Uterus (tissue), 4 donors: ENCODE measurements at places on chromosomes 16 and 17. TPM values are rescaled to one million over a fixed set of nuclear protein-coding genes. Genes with fewer than 3 reads are reported as not detected.

The ZP2 gene
- 3.4 TPM for total RNA-seq

DNA sequence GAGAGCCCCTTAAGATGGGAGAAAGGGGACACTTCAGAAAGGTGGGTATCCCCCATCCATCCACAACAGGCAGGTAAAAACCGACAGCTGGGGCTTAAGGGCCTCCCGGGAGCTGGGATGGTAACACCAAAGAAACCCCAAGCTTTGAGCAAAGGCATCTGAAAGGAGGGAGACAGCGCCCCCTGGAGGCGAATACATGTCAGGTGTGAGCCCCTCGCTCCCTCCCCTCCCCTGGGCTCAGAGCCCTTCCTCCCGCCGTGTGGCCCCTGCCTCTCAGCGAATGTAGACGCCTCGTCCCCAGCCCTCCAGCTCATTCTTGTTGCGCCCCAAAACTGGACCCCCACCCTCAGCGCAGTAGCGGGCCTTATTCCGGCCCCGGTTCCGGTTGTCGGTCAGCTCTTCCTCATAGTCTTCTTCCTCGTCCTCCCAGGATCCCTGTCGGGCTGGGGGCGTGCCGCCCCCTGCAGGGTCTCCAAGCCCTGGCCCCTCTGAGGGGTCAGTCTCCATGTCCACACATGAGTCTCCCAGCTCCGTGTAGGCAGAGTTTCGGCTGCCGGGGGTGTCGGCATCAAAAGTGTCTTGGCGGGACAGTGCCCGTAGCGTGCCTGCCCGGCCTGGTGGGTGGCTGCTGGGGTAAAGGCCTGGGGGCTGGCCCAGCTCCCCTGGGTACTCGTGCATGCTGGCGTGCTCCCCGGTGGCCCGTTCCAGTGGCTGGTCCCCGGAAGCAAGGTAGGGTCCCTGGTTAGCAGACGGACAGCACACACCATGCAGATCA lies 9.1 kb upstream of the ARL5C start:
- no peaks in the 10 kb centered on the region for H3K27me3 ChIP-seq
- DNase-seq, result peak; percentile 76
- H3K27ac ChIP-seq, result no peak overlapping the region
- no peaks in the 10 kb centered on the region for H3K4me1 ChIP-seq
- H3K4me3 ChIP-seq, result no peak overlapping the region
- H3K36me3 ChIP-seq, result no peaks in the 10 kb centered on the region

The CD300LF gene
- 0.27 TPM for total RNA-seq

GRCh38 chr17:40610359-40610758 lies 37.3 kb downstream of the SMARCE1 start:
- DNase-seq, result no peak
- H3K4me3 ChIP-seq, result no peak overlapping the region
- no peak overlapping the region for H3K27ac ChIP-seq
- H3K4me1 ChIP-seq, result no peaks in the 10 kb centered on the region
- H3K27me3 ChIP-seq, result no peaks in the 10 kb centered on the region
- no peaks in the 10 kb centered on the region for H3K36me3 ChIP-seq

- H3K27ac ChIP-seq, result no peak overlapping the region
- H3K27me3 ChIP-seq, result no peaks in the 10 kb centered on the region
- no peaks in the 10 kb centered on the region for H3K4me1 ChIP-seq
- no peak overlapping the region for H3K4me3 ChIP-seq
These were observed 68.9 kb upstream of the METRNL start for GRCh38 chr17:83010206-83011200.

The CDK5R1 gene
- total RNA-seq, result 1.4 TPM

GRCh38 chr17:78401891-78402290 lies 23.4 kb downstream of the PGS1 start:
- no peak overlapping the region for H3K4me3 ChIP-seq
- DNase-seq, result no peak
- H3K27ac ChIP-seq, result no peak overlapping the region
- H3K4me1 ChIP-seq, result peaks cover 4% of the 10 kb centered on the region
- no peaks in the 10 kb centered on the region for H3K36me3 ChIP-seq

The LDHD gene
- total RNA-seq, result 5.7 TPM

- H3K4me1 ChIP-seq, result no peaks in the 10 kb centered on the region
- no peak overlapping the region for H3K27ac ChIP-seq
- H3K4me3 ChIP-seq, result no peak overlapping the region
- no peaks in the 10 kb centered on the region for H3K36me3 ChIP-seq
- H3K27me3 ChIP-seq, result no peaks in the 10 kb centered on the region
- no peak for DNase-seq
These were observed 89.8 kb downstream of the KATNIP start for GRCh38 chr16:27639561-27640276.

DNA sequence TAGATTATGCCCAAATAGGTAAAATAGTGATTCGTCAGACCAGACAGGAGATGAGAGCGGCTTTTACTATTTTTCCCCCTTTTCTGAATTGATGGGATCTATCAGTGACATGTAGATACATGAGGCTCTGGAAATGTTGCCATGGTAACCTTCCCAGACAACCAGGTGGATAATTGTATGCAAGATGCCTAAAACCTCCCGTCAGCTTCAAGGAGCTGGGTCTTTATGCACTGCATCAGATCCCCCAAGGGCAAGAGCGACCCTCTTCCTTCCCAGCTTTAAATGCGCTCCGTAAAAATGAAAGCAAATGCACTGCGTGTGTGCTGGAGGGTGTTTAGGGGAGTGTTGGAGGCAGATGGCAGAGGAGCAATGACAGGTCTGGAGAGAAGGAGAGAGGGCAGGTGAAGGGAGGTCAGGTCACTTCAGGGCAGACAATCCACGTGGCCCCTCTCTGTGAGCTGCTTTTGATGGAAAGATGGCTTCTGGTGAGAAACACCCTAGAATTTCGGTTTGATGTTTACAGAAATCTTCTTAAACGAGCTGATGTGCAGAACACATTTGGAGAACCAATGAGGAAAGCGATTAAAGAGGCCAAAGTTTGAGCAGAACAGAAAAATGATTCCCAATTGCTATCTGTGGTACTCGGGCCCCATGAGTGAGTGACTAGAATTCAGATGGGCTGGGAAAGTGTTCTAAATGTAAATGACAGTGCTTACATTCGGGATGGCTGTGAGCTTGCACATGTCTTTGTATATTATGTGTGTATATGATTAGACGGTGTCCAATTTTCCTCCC lies 461.7 kb upstream of the HSBP1 start:
- H3K27ac ChIP-seq, result no peak overlapping the region
- no peaks in the 10 kb centered on the region for H3K4me1 ChIP-seq
- no peak for DNase-seq
- H3K4me3 ChIP-seq, result no peak overlapping the region
- H3K36me3 ChIP-seq, result no peaks in the 10 kb centered on the region

DNA sequence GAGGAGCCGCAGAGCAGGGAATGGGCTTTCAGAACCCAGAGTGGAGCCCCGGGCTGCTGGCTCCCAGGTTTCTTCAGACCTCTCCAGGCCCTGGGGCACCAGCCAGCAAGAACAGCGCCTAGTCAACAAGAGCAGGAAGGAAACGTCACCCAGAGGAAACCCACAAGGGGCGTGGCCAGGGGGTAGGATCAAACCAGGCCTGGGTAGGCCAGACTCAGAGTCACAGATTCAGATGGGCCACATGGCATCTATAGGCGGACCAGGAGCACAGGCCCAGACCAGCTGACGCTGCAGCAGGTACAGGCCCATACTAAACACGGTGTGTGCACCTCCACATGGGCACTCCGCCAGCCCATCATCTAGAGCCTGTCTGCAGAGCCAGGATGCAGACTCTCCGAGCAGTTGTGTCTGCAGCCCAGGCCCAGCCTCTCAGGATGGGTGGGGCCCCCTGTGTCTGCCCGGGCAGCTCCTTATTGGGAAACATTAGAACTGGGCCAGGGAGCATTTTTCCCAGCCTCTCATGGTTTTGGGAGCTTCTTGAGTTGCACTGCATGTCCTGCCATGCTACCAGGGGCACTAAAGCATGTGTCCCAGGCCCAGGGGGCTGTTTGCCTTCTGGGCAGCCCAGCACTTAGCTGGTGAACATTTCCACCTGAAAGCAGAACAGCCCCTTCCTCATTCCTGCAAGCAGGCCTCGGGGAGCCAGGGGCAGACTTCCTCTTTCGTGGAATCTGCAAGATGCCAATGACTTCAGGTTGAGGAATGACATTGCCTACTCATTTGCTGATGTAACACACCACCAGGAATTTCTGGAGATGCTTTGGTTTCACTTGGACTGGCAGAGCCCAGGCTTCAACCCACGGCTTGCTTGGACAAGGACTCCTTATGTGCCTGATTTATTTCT lies at the start of gene NLRP1:
TSS of gene NLRP1 (minus strand) at position 127 of the 904 bp plus-strand sequence. CDS start 552 bp downstream, outside the sequence.
- H3K4me3 ChIP-seq, result peak within 1 kb of the TSS; percentile 36
- H3K36me3 ChIP-seq, result no peaks in the 10 kb centered on the region
- H3K27me3 ChIP-seq, result no peaks in the 10 kb centered on the region
- peaks cover 17% of the 10 kb centered on the region for H3K4me1 ChIP-seq

The CCL2 gene
- total RNA-seq, result 30.3 TPM

- no peak overlapping the region for H3K4me3 ChIP-seq
- no peak for DNase-seq
- H3K27me3 ChIP-seq, result no peaks in the 10 kb centered on the region
- no peaks in the 10 kb centered on the region for H3K4me1 ChIP-seq
These were observed 22.7 kb downstream of the LCMT1 start for GRCh38 chr16:25134166-25134700.

DNA sequence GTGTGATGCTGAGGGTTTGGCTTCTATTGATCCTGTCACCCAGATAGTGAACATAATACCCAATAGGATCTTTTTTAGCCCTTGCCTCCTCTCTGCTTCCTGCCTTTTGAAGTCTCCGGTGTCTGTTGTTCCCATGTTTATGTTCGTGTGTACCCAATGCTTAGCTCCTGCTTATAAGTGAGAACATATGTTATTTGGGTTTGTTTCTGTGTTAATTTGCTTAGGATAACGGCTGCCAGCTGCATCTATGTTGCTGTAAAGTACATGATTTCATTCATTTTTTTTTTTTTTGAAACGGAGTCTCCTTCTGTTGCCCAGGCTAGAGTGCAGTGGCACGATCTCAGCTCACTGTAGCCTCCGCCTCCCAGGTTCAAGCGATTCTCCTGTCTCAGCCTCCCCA lies 23.0 kb downstream of the DUS2 start:
- DNase-seq, result no peak
- no peaks in the 10 kb centered on the region for H3K4me1 ChIP-seq
- no peaks in the 10 kb centered on the region for H3K27me3 ChIP-seq

The TP53TG3D gene
- 0.91 TPM for total RNA-seq

GRCh38 chr17:74798239-74798707 lies 22.1 kb upstream of the NAT9 start:
- no peak overlapping the region for H3K27ac ChIP-seq
- no peaks in the 10 kb centered on the region for H3K27me3 ChIP-seq
- H3K4me3 ChIP-seq, result no peak overlapping the region
- no peaks in the 10 kb centered on the region for H3K4me1 ChIP-seq

- H3K27ac ChIP-seq, result no peak overlapping the region
- DNase-seq, result no peak
- H3K27me3 ChIP-seq, result no peaks in the 10 kb centered on the region
- no peaks in the 10 kb centered on the region for H3K4me1 ChIP-seq
These were observed 181.9 kb upstream of the CACNG5 start for GRCh38 chr17:66652840-66653507.

DNA sequence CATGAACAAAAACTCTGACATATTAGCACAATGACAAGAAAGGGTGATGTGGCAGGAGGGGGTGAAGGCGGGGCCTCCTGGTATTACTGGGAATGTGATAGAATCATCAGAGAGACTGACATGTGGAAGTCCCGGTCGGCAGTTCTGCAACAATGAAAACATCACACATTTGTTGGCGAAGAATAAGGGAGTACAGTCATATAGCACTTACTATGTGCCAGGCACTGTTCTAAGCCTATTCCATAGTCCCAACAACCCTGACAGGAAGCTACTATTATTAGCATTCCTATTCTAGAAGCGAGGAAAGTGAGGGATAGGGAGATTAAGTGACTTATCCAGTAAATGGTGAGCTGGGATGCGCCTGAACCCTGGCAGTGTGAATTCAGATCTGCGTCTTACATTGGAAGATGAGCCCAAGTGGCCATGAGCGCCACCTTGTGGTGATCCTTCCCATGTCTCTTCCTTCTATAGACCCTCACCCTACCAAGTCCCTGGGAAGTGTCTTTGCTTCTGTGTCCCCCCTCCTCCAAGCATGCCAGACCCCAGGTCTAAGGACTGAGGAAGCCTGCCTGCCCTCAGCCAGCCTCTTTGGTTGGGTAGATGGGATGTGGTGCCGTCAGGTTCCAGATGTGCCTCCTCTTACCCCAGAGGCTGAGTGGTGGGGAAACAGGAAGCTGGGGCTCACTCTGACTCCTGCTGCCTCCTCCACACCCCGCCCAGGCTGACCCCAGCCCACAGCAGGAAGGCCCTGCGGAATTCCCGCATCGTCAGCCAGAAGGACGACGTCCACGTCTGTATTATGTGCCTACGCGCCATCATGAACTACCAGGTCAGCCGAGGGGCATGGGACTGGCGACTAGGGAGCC lies 14.0 kb downstream of the FMNL1 start:
- H3K27ac ChIP-seq, result no peak overlapping the region
- peaks cover under 1% of the 10 kb centered on the region for H3K27me3 ChIP-seq
- no peaks in the 10 kb centered on the region for H3K4me1 ChIP-seq
- peak; percentile 70 for DNase-seq
- H3K4me3 ChIP-seq, result no peak overlapping the region

- H3K36me3 ChIP-seq, result no peaks in the 10 kb centered on the region
- no peak for DNase-seq
- H3K27me3 ChIP-seq, result no peaks in the 10 kb centered on the region
These were observed 74.5 kb downstream of the RAI1 start for GRCh38 chr17:17755715-17756114.

DNA sequence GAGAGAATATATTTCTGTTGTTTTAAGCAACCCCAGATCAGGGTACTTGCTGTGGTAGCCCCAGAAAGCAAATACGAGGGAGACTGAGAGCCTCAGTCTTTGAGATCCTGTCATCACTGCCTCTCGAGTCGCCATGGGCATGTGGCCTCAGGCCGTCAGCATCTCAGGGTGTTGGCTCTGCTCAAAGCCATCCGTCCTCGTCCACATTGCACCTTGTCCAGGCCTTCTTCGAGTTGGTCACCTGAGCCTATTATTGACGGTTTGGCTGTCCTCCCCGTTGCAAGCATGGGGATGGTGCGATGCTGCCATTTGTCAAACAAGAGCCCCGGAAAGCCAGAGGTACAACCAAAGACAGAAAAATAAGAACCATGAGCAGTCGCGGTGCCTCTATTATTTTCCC lies 136.9 kb downstream of the IRF8 start:
- no peak for DNase-seq
- H3K27ac ChIP-seq, result no peak overlapping the region
- no peaks in the 10 kb centered on the region for H3K36me3 ChIP-seq
- H3K27me3 ChIP-seq, result peaks cover 4% of the 10 kb centered on the region

DNA sequence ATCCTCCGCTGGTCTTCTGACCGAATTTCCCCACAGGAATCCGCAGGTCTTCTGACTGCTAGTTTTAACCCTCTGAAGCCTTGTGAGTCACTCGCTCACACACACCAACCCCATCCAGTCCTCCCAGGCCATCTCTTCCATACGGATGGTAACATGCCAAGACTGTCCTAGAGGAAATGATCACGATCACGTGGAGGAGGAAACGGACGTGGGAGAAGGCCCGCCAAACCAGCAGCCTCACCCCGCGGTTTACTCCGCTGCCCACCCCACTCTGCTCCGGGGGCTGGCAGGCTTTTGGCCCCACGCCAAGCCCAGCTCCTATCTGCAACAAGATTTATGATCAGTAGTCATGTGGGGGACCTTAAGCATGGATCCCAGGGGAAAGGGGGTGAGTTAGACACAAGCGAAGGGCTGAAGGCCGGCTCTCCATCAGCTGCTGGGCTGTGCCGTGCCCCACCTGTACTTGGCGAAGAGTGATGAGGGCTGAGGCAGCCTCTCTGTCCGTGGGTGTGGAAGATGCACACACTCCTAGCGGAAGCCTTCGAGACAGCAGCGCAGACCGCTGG lies 1.5 kb upstream of the FAAP100 start:
- H3K4me1 ChIP-seq, result no peaks in the 10 kb centered on the region
- H3K27me3 ChIP-seq, result no peaks in the 10 kb centered on the region
- H3K36me3 ChIP-seq, result no peaks in the 10 kb centered on the region
- peak overlapping the region; percentile 81 for H3K4me3 ChIP-seq
